ENCODE measurements at places on chromosomes 3 and 15.

DNA sequence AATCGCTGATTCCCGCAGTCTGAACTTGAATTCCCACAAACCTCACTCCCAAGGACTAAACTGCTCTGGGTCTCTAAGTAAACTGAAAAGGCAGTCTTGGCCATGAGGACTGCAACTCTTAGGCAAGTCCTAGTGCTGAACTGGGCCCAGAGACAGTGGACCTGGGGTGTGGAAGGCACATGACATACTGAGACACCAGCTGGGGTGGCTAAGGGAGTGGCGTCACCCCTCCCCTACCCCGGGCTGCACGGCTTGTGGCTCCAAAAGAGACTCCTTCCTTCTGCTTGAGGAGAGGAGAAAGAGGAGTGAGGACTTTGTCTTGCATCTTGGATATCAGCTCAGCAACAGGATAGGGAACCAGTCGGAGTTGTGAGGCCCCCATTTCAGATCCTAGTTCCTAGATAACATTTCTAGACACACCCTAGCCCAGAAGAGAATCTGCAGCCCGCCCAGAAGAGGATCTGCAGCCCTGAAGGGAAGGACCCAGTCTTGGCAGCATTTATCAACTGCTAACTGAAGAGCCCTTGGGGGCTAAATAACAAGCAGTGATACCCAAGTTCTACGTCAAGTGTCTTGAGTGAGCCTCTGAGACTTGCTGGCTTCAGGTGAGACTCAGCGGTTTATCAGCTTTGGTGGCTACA is 110.7 kb upstream of the C3orf80 start:
- no peak for DNase-seq

- DNase-seq, result no peak
Measured at GRCh38 chr3:116492379-116492778, 47.1 kb upstream of the LSAMP start.

GRCh38 chr3:134804508-134805480 is 9.7 kb downstream of the EPHB1 start:
- DNase-seq, result no peak

DNA sequence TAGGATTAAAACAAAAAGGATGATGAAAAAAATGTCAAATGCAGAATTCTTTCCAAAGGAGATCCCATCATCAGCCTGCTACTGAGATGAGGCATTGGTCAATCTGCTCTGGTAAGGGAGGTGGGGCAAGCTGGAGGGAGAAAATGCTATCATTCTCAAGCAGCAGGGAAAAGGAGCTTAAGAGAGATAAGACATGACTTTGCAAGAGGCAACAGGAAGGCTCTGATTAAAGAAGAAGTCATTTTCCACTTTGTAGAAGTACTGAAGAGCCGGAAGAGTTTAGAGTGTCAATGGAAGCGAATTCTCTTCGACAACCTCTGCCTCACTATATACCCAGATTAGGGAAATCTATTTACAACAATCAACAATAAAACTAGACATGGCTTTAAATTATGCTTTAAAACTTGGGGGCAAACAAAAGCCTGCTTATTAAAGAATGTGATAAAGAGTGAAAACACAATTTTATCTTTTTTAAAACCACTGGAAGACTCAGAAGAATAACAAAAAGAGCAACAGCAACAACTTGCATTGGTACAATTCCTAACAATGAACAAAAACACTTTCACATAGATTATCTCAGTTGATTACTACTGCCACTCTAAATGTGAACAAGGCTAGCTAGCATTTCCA is 81.8 kb upstream of the NANOGP8 start:
- DNase-seq, result no peak

DNA sequence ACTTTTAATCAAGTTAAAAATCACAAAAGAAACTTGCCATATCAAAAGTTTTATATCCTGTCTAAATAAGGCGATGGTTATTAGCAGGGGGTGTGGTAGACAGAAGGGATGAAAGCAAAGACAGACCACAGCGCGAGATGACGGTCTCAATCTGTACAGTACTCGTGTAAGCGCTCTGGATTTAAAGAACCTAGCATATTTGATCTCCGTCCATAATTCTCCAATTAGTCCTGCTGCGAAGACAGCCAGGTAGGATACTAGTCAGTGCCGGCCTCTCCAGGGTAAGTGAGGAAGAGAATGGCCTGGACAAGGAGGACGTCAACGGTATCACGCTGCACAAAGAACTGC is 701 bp downstream of the SGO1 start:
- peak; percentile 9 for DNase-seq

DNA sequence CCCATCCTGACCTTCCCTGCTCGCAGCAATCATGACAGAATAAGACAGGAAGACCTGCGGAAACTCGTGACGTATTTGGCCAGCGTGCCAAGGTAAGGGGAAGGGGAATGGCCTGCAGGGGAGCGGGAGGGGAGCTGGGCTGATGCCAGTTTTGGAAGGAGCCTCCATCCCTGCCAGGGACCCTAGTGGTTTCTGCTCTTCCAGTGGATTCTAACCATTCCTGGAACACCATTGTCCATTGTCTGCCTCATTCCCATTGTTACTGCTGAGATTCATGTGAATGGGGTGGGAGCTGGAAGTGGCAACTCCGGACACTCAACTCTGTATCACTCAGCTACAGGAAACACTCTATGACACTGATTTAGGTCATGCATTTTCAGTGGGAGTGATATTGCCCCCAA is 242.9 kb upstream of the ROPN1 start:
- no peak for DNase-seq

GRCh38 chr3:112089956-112090886 is 4.0 kb downstream of the C3orf52 start:
- no peak for DNase-seq

DNA sequence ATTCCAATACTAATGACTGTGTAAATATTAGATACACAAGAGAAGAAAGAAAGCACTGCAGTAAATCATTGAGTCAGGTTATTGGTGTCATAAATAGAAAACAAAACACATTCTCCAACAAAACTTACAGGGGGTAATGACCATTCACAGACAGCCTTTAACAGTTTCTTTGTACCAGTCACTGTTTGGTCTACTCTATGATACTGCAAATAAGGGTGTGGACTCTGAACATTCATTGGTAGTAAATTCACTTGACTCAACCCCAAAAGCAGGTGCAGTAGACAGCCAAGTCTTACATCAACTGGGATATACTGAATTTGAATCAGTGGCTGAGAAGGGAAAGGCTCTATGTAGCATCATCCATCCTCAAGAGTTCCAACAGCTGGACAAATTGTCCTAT is 463.5 kb downstream of the FOXP1 start:
- no peak for DNase-seq

DNA sequence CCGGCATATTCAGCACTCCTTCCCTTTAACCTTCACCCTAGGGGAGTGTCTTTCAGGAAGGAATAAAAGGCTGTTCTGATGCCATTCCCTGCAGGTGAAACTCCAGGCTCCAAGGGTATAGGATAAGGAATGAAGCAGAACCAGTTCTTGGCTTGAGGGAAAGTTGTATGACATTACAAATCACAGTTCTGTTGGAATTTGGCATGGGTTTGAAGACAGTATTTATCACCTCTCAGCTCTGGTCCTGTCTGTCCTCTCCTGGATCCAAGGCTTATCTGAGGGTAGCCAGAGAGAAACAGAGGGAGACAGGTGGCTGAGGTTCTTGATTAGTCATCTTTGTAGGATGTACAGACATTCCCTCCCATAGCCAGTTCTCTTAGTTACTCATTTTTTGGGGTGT is 37.1 kb downstream of the RAB11A start:
- DNase-seq, result no peak

DNA sequence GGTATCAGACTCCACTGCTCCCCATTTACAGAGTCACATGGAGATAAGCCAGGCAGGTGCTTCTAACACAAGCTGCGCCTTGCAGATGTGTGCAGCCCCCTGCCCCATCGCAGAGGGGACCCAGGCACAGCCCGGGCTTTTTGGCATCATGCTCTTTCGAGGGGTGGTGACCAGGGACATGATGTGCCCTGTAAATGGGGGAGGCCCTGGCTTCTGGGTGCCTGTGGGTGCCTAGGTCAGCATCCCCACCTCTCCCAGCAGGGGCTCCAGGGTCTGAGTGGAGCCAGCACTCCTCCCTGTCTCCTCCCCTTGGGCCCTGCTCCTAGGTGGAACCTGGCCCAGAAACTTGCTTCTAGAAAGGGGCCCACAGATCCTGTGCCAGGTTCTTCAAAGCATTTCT is 15.2 kb downstream of the TRPM1 start:
- no peak for DNase-seq

GRCh38 chr15:72139667-72140066 is 21.5 kb downstream of the SENP8 start:
- DNase-seq, result no peak

GRCh38 chr3:166889241-166889640 is 490.9 kb downstream of the ZBBX start:
- no peak for DNase-seq

DNA sequence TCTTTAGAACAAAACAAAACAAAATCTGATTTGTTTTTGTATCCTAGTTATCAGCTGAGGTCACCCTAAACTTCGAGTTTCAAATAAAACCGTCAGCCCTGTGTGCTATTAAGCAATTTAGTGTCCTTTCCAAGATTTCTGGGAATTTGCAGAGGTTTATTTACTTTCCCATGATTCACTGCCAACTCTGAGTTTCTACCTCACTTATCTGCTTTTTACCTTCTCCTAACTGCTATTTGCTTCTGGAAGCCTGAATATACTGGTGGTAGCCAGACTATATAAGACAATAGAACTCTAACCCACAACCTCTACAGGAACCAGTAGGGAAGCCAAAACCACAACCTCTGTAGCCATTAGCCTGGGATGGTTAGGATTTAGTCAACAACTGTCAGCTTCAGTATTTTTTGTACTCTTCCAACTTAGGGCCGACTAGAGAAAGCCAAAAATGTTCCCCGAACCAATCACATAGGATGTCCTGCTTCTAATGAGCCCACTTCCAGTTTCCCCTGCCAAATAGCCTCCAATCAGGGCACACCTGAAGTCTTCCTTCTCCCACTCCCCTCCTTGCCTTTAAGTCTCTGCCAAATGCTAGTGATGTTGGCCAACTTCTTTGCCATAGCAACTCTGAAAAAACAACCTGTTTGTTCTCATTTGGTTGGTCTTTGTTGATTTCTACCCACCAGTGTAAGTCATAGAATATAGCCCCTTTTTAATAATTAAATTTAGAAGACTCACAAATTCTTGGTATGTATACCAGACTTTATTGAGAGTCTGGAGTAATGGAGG is 273.1 kb downstream of the ULK4 start:
- DNase-seq, result no peak
